ENCODE measurements at places on chromosomes 3 and 15.

- H3K27me3 ChIP-seq, result no peaks in the 10 kb centered on the region
- H3K36me3 ChIP-seq, result no peaks in the 10 kb centered on the region
- H3K27ac ChIP-seq, result no peak overlapping the region
- peaks cover 16% of the 10 kb centered on the region for H3K4me1 ChIP-seq
- peak overlapping the region; percentile 61 for H3K4me3 ChIP-seq
Observed at GRCh38 chr3:151875759-151876158, 2.3 kb downstream of the SUCNR1 start.

DNA sequence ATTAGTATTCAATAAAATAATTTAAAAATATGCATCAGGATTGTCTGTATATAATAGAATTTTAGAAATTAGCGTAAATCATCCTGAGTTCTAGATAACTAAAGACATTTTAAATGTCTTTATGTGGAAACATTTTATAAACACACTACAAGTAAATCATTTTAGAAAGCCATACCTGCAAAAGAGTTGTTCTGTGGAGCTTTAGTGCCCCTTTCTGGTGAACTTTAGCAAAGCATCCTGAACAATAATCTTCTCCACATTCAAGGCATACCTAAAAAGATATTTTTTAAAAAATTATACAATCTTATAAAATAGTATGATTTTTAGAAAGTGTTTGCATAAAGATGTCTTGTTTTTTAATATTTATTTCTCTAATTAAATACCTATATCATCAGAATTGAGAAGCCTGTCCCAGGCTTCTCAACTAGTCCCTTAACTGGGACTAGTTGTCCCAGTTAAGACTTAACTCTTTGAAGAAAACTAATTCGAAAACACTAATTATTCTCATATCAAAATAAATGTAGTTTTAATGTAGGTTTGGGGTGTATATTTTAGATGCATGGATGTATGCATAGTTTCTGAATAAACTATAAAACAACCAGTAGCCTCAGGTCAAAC lies 29.7 kb downstream of the ZBBX start:
- no peaks in the 10 kb centered on the region for H3K27me3 ChIP-seq
- H3K27ac ChIP-seq, result no peak overlapping the region
- no peaks in the 10 kb centered on the region for H3K36me3 ChIP-seq
- no peaks in the 10 kb centered on the region for H3K4me1 ChIP-seq
- DNase-seq, result no peak

DNA sequence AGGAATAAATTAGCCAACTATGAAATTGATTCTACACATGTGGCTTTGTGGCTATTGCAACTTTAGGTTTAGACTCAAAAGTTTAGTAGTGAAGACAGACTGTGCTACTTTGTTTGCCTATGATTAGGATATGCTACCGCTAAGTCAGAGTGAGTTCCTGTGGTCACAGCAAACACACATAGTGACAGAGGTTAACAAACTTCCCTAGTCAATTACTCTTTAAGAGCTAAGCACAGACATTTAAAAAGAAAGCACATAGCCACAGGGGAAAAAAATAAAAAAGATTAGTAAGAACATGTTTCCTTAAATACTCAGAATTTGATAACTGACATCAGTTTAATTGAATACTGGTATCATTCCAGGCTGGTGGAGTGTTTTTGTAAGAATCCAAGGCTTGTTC lies 207.1 kb downstream of the GBE1 start:
- H3K36me3 ChIP-seq, result peaks cover 15% of the 10 kb centered on the region
- H3K27me3 ChIP-seq, result no peaks in the 10 kb centered on the region
- DNase-seq, result no peak
- H3K27ac ChIP-seq, result peak overlapping the region; percentile 22

DNA sequence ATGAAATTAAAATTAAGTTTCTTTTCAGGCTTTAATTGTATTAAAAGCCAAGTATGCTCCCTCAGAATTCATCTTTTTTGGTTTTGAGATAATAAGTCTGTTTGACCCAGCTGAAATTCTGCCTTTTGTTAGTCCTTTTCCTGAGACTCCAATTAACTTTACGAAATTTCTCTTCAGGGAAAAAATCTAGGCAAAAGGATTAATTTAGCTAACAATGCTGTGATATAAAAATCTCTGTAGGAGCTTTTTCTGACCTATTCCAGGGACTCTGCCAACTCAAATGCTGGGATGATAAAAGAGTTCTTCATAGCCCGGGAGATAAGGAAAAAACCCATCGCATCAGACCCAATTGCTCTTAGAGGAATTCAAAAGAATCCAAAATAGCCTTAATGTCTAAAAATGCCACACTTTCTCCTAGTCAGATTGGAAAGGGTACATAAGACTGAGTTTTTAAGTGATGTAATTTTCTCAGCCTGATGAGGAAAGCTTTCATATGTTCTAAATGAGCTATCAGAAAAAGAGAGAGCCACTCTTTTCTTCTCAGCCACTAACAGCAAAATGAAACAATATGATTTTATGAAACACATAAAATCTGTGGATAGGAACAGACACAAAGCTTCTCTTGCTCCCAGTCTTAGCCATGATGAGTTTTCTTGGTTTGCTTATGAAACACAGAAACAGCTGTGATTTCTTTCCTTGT lies 405.1 kb downstream of the ROBO1 start:
- no peak overlapping the region for H3K27ac ChIP-seq
- H3K36me3 ChIP-seq, result no peaks in the 10 kb centered on the region
- no peak for DNase-seq
- no peaks in the 10 kb centered on the region for H3K27me3 ChIP-seq
- no peaks in the 10 kb centered on the region for H3K4me1 ChIP-seq

GRCh38 chr3:185422677-185423076 lies 59.7 kb downstream of the MAP3K13 start:
- peaks cover 12% of the 10 kb centered on the region for H3K27me3 ChIP-seq
- no peak overlapping the region for H3K4me3 ChIP-seq
- no peak overlapping the region for H3K27ac ChIP-seq
- peaks cover 4% of the 10 kb centered on the region for H3K4me1 ChIP-seq
- H3K36me3 ChIP-seq, result no peaks in the 10 kb centered on the region
- no peak for DNase-seq

GRCh38 chr3:194682694-194683310 lies 2.9 kb upstream of the FAM43A start:
- DNase-seq, result peak; percentile 58
- peaks cover 31% of the 10 kb centered on the region for H3K4me1 ChIP-seq
- H3K36me3 ChIP-seq, result no peaks in the 10 kb centered on the region
- H3K4me3 ChIP-seq, result no peak overlapping the region
- no peak overlapping the region for H3K27ac ChIP-seq
- H3K27me3 ChIP-seq, result peaks cover 23% of the 10 kb centered on the region

GRCh38 chr3:107411056-107411455 lies 33.8 kb downstream of the CCDC54 start:
- DNase-seq, result no peak
- peaks cover 9% of the 10 kb centered on the region for H3K4me1 ChIP-seq
- H3K36me3 ChIP-seq, result peaks cover 14% of the 10 kb centered on the region

DNA sequence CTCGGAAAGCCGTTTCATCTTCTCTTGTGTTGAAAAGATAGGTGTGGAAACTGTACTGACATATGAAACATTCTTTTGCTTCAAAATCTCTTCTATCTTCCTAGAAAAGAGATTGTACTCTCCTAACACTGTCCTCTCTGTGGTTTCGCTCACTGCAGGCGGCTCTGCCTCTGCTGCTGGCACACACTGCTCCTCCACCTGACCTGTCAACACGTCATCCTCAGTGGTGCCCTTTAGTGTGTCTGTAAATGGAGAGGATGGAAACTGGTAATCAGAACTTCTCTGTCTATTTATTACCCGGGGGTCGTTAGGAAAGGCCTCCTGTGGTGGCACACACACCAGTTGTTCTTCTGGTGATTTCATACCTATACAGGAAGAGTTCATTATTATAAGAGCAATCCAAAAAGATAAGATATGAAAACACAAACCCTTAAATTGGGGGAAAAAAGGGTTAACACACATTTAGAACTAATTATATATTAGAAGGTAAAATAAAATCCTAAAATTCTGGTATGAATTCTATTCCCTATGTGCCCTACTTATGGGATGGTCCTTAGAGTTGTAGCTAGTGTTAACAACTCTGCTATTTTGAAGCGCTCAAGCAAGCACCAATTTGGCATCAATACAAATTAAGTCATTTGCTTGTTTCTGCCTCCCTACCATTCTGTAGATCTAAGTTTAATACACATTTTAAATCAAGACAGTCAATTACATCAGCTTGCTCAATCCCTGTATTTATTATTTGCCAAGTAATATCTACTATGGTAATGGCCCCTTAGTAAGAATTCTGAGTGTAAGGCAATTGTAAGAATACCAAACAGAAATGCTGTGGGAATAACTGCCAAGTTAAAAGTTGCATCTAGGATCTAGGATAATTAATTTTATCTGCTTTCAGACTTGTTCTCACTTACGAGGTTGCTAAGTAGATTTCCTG lies 49.2 kb downstream of the TASOR start:
- H3K36me3 ChIP-seq, result peaks cover 44% of the 10 kb centered on the region
- H3K27ac ChIP-seq, result no peak overlapping the region
- no peaks in the 10 kb centered on the region for H3K27me3 ChIP-seq
- DNase-seq, result no peak
- no peak overlapping the region for H3K4me3 ChIP-seq

All from activated naive CD8-positive, alpha-beta T cell treated with anti-CD3 and anti-CD28 coated beads, Interleukin-2, amount 10 ng/mL, durations not matched to agents 7 days and 5 days (primary cell).